Fibroblast of skin of left biceps (primary cell): ENCODE measurements at places on chromosomes 5 and 9.

DNA sequence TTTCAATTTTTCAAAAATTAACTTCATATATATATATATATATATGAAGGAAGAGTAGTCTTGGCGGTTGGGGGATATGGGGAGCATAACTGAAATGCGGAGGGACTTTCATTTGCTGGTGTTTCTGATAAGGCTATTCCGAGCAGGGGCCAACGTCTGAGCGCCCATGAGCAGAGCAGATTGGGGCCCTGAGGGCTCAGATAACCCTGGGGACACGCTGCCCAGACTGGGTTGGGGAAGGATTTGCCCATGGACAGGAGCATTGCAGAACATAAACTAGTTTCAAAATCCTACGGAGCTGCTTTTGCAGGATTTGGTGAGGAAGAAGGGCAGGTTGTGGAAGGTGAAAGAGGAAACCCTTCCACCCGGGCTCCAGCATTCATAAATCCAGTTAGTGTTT, 240.2 kb downstream of the IRX1 start:
- DNase-seq: no peak

DNA sequence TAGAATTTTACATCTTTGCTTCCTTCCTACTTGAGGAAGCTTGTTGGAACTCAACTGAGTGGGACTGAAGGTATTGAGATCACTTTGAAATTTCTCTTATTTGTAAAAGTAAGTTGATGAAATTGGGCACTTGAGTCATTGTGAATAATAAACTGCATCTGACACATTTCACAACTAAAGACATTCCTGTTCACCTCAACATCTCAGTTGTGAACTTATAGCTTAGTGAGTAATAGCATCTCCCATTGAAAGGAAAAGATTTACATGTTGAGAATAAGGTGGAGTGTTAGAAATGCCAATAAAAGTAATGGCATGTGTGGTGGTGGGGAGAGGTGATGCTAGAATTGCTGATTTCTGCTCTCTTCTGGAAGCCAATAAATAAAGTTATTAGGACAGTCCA, 145.0 kb downstream of the SLC24A2 start:
- DNase-seq: no peak

DNA sequence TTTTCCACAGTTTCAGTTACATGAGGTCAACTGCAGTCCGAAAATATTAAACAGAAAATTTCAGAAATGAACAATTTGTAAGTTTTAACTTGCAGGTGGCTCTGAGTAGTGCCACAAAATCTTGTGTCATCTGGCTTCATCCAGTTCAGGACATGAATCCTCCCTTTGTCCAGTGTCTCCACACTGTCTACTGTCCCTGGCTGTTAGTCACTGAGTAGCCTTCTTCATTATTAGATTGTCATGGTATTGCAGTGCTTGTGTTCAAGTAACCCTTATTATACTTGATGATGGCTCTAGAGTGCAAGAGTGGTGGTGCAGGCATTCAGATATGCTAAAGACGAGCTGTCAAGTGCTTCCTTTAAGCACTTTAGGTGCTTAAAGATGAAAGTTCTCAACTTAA, 65.3 kb downstream of the CFAP95 start:
- no peak for DNase-seq

DNA sequence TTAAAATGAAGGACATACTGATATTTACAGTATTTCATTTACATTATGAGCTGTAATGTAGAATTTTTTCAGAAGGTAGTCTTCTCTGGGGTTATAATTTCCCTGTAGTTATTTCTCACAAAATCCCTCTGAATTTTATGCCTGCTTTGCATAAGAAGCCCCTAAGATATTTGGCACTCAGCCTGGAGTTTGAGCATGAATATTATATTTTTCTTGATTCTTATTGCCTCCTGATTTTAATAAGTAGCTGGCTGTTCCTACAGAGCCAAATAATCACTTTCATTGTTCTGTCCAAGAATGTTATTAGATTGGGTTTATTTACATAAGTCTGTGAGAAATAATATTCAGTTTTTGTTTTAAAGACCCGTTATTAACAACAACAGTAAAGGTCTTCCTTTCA, 195.0 kb downstream of the FER start:
- DNase-seq: no peak

DNA sequence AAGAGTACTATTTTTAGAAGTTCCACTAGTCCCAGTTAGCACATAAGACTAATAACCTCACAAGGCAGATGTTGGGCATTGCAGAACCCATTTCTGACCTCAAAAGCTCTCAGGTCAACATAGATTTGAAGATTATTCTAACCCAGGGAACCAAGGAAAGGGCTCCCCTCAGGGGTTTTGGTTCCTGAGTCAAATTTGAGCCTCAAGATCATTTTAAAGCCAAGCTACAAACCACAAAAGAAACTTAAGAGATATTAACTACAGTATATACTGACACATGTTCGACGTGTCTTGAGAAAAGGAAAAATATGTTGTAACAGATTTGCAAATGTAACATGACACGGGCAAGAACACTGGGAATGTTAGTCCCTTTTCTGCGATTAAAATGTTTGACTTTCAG, 88.6 kb downstream of the GNAQ start:
- DNase-seq: no peak

DNA sequence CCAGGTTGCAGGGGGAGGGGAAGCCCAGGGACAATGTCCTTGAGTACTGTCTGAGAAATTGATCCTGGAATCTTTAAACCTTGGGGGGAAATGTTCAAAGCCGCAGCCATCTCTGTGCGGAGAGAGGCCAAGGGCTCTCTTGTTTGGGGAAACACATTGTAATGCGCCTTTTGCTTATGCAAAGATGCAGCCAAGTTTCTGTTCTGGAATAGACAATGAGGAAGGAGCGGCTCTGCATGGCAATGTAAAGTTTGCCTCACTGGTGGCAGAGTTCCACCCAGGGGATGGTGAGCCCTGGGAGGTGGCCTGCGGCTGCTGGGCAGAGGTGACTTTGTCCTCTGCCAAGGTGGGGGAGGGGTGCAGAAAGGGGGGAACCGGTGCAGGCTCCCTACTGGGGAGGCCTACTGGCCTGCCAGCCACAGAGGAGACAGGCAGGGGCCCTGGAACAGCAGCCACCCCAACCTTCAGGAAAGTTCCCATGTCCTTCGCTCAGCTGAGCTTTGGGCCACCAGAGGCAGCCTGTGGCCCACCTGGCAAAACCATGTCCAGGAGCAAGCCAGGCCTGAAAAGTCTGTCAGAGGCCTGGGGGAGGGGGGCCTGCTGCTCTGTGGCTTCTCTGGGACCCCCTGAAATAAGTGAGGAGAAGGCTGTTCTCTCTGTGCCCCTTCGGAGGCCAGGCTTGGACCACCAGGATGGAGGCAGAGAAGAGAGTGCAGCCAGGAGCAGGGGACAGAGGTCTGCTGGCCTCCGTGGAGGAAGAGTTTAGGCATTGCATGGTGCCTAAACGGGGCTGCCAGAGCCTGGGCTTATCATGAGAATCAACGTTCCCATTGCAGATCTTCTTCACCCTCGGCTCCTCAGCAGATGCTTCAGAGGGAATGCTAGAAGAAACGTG, 127.8 kb downstream of the ZNF354C start:
- DNase-seq: no peak

DNA sequence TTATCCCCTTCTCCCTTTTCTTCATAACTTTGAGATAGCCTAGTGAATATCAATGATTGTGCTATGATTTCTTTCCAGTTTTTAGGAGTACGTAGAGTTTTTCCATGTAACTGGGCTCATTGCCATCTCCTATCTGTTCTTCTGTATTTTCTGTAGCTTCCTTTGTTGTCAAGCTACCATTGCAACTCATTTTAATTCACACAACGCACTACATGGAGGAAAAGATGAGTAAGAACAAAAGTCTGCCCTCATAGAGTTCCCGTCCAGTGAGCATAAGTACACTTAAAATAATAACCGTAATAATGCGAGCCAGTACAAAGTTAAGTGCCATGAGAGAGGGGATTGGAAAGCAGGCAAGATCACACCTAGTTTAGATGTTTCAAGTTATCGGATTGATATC, 177.7 kb downstream of the PAM start:
- no peak for DNase-seq

DNA sequence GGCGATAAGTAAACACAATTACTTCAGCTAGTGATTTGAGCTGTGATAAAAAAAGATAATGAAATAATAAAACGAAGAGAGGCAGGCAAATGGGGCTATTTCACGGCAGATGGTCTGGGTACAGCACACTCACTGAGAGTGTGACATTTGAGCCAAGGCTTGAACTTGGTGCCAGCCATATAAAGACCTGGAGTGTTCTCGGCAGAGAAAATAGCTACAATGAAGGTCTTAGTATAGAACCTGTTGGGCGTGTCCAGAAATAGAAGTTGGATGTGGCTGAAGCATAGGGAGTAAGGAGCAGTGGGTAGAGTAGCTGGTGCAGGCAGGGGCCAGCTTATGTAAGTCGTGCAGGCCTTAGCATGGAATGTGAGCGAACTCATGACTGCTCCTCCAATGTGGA, 660.3 kb upstream of the WWC1 start:
- DNase-seq: no peak

DNA sequence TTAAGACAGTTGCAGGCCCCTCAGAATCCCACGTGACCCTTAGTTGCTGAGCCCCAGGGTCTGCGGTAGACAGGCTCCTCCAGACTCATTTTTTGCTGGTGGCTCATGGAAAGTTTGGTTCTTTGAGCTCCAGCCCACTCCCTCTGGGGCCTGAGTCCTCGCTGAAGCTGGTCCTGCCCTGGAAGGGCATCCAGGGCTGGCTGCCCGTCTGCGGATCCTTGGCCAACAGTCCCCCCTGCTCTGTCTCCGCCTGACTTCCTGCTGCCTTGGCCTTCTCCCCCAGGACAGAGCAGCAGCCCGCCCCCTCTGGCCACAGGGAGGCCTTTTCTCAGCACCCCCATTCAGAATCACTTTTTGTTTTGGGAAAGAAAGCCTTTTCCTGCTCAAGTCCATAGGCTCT, 24.4 kb downstream of the SLC6A7 start:
- DNase-seq: peak; percentile 18

DNA sequence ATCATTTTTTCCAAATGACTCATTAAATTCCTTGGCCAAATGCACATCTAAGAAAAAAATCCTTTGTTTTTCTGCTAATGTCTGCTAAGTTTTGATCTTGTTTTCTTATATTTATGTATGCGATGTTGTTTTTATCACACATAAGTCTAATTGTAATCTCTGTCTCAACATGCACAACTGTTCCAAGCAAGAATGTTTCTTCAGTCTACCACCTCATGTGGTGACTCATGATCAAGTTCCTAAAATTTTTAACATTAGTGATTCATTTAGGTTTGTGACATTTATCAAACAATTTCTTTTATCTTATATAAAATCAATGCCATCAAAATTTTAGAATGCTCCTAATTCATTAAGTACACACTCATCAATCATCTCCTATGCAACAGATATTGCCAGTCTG, 763.9 kb upstream of the FAM174A start:
- no peak for DNase-seq

DNA sequence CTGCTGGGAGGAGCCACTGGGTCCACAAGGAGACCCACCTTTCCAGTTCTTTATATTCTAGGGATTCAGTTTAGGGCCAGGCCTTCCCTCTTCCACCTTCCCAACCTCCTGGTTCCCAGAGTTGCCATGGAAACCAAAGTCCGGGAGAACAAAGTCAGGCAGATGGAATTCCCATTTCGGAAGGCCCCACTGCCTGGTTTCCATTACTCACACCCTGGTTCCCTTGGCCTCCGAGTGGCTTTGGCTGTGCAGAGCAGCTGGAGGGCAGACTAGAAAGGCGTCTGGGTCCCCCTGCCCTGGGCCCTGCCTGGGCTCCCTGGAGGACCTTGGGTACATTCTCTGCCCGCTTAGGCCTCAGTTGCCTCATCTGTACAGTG, 136.1 kb downstream of the RGS3 start:
- peak; percentile 78 for DNase-seq

GRCh38 chr9:23577611-23578010, 248.4 kb downstream of the ELAVL2 start:
- no peak for DNase-seq

DNA sequence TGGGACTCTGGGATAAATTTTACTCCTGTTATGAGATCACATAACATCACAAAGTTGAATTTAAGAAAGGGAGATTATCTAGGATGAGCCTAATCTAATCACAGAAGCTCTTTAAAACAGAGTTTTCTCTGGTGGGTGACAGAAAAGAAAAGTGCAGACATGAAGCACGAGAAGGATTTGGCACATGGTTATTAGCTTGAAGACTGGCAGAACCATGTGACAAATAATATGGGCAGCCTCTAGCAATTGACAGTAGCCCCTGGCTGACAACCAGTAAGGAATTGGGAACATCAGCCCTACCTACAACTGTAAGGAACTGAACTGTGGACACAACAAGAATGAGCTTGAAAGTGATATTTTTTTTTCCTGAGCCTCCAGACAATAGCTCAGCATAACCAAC, 243.1 kb downstream of the HTR1A start:
- DNase-seq: no peak

GRCh38 chr5:177300236-177300880, 3.2 kb downstream of the RAB24 start:
- DNase-seq: peak; percentile 17

GRCh38 chr9:97312556-97312955, 5.1 kb downstream of the CCDC180 start:
- no peak for DNase-seq

DNA sequence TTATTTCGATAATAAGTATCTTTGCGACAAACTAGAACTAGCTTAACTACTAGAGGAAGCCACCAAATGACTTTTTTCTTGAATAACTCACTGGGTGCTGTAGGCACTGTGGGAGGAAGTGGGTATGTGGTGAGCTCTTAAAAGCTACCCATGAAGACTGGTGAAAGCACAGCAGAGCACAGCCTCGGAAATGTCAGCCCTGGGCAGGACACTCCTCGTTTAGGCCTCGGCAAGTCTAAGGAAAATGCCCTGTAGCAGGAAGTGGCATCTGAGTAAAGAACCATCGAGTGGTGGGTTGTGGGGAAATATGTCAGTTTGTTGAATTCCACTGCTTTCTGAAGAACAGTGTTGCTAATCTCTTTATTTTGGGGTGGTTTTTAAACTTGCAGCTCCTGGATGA, 44.0 kb upstream of the NCS1 start:
- DNase-seq: no peak

DNA sequence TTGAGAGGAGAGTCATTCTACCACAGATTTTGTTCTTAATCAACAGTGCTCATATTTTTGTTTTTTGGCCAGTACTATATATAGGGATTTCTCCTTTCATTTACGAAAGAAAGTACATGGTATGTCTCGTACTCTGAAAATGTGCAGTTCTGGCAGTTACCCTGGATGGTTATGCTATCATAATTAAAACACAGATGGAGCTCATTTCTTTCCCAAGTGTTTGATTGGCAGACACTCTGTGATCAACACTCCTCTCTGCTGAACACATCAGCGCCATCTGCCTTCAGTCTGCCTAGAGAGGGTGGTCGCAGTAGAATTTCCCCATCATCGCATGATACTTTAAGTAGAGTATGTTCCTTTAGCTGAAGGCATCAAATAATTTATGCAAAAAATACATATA, 64.5 kb downstream of the PAM start:
- peak; percentile 36 for DNase-seq

DNA sequence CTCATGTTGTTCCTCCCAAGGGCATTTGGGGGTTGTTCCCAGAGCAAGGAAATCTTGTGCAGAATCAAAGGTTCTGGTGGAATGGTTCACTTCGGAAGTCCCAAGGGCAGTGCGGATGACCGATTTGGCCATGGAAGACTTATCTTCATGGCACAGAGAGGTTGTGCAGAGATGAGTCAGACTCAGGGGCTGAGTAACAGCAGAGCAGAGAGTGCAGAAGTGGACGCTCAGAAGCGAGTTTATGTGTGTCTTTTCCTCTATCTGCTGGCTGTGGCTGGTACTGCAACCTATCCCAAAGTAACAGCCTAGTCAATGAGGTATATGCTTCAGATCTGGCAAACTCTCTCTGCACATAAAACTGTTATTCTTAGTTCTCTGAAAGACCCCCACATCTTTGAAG, 118.1 kb downstream of the DPYSL3 start:
- peak; percentile 18 for DNase-seq

GRCh38 chr5:4553130-4553529, 587.0 kb upstream of the ADAMTS16 start:
- DNase-seq: no peak
